Activated naive CD4-positive, alpha-beta T cell (primary cell): ENCODE measurements at places on chromosomes 2 and 18.
A peak's percentile ranks its signal among the peaks of the same experiment; 100 is the strongest.

DNA sequence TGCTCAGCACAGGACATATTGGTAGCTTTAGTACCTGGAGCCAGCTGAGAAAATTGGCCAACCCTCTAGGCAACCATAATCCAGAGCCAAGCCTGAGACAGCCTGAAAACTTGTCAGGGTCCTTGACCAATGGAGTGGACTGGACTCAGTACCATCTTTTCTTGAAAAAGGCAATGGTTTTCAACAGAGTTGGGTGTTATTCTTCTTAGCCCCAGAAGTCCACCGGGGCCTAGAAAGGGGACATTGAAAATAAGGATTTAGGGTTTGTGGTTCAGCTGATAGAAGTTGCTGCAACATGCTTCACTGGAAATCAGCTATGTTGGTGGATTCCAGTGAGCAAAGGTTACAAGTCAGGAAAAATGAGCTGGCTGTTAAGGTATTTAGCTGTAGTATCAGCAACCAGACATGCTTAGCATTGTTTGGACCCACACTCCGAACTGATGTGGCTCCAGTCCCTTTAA, 22.1 kb upstream of the CNOT11 start:
- no peak for DNase-seq

DNA sequence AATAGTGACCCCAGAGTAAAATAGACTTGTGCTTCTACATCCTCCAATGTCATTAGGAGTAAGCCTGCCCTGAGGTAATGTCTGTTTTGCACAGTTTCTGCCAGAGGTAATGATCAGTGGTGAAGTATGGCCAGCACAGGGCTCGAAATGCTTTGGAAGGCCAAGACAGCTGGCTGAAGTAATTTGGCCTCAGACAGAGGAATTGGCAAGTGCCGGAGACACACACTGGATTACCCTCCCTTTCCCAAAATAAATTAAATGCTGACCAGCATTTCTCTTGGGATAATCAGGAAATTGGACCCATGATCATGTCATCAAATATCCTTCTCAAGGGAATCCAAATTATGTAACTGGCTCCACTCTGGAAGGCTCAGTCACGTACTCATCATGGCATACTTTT, 379.0 kb upstream of the CHST9 start:
- DNase-seq: no peak

- no peak for DNase-seq
Observed at GRCh38 chr2:6724605-6725140, 141.0 kb downstream of the CMPK2 start.

- no peak for DNase-seq
Observed at GRCh38 chr2:206920951-206921350, 18.4 kb upstream of the CPO start.

DNA sequence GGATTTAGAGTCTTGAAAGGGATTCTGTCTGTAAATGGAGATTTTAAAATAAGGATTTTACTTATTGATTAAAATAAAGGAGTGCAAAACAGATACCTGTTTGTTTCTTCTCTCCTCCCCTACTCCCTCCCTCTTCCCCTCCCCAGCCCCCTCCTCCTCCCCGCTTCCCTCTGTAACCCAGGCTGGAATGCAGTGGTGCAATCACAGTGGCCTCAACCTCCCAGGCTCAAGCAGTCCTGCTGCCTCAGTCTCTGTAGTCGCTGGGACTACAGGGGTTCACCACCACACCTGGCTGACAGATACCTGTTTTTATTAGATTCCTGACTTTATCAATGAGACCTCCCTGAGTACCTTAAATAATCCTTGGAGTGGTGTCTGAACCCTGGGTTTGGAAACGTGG, 57.1 kb downstream of the OXER1 start:
- no peak for DNase-seq

- DNase-seq: no peak
Observed at GRCh38 chr2:230787101-230787500, 74.5 kb downstream of the CAB39 start.

DNA sequence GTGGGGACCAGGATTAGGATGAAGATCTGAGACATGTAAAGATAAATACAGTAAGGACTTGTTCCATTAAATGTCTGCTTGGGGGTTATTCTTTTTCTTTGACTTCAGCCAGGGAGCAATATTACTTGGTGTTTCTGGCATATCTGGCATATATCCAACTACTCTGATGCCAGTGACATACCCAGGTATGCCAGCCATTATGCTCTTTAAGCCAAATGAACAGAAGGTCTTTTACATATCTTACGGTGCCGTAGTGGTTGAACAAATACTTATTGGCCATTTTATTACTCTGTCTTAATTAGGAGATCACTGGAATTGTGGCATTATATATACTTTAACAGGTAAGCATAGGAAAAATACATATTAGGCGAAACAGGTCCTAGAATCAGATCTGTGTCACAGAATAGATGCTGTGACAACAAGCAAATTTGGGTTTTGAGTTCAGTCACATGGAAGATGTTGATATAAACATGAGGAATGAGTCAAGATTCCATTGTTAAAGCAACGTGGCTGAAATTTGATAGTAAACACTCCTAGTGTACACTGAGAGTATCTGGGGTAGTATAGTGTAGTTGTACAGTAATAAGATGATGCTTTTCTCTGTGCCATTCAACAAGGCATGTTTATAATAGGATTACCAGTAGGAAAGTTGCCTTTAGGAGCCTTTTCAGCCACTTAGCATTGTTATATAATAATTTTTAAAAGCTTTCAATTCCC, 62.6 kb downstream of the KCTD18 start:
- no peak for DNase-seq

DNA sequence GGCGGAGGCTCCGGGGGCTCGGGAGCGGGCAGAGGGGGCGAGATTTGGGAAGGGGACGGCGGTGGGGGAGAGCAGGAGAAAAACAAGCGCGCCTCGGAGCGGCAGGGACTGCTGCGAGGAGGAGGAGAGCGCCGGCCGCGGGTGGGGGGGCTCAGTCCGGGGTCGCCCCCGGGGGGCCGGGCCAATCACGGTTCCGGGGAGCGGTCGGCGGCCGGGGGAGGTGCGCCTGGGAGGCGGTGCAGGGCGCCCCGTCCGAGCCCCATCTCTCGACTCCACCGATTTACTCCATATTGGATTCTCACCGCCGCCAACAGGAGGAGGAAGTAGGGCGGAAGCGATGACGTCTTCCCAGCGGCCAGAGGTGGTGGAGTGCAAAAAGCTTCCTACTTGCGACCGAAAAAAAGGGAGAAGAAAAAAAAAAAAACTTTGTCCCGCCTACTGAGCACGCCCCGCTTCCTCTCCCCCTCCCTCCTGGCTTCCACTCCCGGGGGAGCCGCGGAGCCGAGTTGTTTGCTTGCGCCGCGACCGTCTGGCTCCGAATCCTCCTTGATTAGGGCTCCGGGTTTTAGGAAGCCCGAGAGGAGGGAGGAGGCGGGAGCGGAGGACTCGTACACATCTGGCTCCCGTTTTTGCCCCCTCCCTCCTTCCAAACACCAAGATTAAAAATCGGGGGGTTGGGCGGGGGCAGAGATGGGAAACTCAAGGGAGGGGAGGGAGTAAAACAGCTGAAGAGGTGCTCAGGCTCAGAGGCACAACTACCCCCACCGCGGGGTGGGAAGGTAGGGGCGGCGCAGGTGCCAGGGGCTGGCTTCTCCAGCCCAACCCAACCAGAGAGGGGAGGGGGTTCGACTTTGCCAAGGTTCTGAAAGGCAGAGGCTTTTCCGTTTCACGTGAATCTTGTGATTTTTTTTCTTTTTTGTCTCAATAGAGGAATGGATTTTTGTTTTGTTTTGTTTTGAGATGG, at the start of gene SPRED2:
SPRED2 (minus strand) TSS at position 373 of the 964 bp plus-strand sequence. CDS start 612 bp downstream, outside the sequence.
- peak; percentile 12 for DNase-seq

DNA sequence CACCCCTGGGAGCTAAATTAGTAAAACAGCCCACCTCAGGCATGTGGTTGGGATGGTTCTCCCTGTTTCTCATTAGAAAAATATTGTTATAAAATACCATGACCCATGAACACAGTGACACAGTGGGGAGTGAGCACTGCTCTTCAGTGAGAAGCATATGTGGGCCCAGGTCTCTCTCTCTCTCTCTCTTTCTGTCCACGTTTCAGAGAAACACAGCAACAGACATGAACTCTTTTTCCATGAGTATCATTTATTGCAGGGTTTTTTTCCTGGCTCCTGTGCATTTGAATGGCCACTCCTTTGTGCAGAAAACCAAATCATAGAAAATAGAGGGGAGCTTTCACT, 41.2 kb downstream of the CYRIA start:
- no peak for DNase-seq

GRCh38 chr18:23135550-23136325, 453 bp downstream of the CABLES1 start:
- no peak for DNase-seq

DNA sequence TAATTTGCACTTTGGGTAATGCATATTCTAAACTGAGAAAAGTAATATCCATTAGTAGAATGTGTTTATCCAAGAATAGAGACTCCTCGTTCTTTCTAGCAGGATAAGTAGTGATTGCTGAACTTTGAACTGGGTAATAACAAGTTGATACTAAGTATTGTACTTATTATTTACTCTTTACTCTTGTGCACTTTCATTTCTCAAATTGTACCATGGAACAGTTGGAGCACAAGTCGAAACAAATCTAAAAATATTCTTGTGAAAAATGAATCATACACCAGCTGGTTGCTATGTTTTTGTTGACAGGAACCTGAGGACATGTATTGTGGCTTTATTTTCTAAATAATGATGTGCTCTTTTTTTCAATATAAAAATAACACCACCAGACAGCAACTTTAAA, 111.9 kb downstream of the RGPD3 start:
- no peak for DNase-seq

- DNase-seq: no peak
Observed at GRCh38 chr2:75565472-75566462, 5.0 kb upstream of the EVA1A start.

GRCh38 chr18:69215161-69215560, 185.5 kb upstream of the DOK6 start:
- DNase-seq: no peak

GRCh38 chr2:45328264-45328870, 282.7 kb downstream of the SRBD1 start:
- DNase-seq: no peak

- no peak for DNase-seq
Observed at GRCh38 chr2:20640411-20641122, 10.3 kb downstream of the HS1BP3 start.

GRCh38 chr2:96136129-96136720, 2.1 kb downstream of the ASTL start:
- DNase-seq: no peak

GRCh38 chr18:36559149-36559857, 261.8 kb downstream of the FHOD3 start:
- no peak for DNase-seq

DNA sequence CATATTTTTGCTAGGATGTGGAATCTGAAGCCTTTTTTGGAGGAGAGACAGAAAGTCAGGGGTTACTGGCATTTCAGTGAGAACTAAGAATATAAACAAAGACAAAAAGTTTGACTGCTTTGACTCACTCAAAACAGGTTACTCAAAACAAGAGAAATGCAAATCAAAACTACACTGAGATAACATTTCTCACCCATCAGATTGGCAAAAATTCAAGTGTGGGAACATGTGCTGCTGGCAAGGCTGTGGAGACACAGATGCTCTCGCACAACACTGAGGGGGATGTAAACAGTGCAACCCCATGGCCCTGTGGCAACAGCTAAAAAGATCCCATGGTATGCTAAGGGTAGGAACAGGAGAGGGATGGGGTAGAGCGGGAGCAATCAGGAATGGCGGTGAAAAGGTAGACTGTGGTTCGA, 86.6 kb downstream of the DTNB start:
- DNase-seq: no peak

DNA sequence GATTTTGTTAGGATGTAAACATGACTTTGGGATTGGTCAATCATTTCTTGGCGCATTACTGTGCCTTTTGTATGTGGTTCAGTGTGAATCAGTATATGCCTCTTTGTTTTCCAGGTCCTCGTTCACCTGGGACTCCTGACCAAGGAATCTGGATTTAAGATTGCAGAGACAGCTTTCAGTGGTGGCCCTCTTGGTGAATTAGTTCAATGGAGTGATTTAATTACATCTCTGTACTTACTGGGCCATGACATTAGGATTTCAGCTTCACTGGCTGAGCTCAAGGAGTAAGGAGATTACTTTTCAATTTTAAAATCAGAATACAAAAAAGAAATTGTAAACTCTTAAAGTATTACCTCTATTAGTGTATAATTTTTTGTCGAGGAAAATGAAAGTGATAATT, 87.6 kb downstream of the MGAT5 start:
- no peak for DNase-seq

DNA sequence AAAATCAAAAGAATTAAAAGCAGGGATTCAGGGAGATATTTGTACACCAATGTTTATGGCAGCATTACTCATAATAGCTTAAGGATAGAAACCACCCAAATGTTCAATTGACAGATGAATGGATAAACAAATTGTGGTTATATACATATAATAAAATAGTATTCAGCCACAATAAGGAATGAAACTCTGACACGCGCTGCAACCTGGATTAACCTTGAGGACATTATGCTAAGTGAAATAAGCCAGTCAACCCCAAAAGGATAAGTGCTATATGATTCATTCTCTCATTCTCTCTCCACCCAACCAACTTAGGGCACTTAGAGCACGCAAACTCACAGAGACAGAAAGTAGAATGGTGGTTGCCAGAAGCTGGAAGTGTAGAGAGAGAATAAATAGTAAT, 216.8 kb upstream of the SLC14A2 start:
- DNase-seq: no peak

- no peak for DNase-seq
Observed at GRCh38 chr18:9760641-9761040, 52.5 kb downstream of the RAB31 start.

DNA sequence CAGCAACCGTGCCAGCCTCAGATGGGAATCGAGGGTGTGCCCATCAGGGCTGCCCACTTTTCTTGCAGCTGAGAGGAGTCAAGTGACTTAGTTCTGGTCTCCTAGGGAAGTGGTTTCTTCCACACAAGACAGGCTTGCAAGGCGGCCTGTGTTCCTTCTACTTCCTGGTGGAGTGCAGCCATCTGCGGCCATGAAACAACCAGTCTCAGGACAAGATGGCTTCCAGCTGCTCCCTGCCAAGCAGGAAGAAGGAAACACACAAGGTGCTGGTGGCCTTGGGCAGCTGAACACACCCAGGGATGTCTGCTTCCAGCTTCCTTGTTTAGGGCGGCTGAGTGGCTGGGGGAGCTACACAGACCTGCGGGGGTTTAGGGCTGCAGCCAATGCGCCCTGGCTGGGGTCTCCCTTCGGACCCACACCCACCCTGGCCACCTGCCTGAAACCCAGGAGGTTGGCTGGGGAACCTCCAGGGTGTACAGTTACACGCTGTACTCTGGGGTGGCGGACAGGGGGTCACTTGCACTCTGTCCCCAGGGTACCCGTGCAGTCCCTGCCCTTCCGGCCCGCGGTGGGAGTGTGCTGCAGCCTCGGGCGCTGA, 34.7 kb downstream of the PTPN18 start:
- DNase-seq: no peak

DNA sequence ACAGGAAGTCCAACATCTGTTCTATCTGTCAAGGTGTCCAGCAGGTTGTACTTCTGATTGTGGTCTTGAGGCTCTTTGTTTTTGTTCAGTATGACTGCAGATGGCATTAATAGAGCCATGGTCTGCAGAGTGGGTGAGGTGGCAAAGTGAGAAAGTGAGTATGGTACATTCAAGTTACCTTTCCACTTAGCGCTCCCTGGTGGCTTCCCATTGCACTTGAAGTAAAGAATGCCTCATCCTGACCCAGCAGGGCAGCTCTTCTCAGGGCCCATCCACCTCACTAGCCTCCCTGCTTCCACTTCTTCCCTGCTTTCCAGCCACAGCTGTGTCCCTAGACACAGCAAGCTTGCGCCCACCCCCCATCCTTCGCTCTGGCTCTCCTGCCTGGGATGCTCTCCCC, 148.0 kb upstream of the ALPP start:
- DNase-seq: no peak
